ENCODE measurements at places on chromosomes 16 and 17.

- no peak for DNase-seq
These were observed 11.1 kb downstream of the CPD start for GRCh38 chr17:30389756-30390300.

GRCh38 chr17:39705786-39706348 lies 6.0 kb downstream of the ERBB2 start:
- DNase-seq = no peak

- DNase-seq = peak; percentile 92
These were observed 18.5 kb downstream of the RAP1GAP2 start for GRCh38 chr17:2814481-2815341.

DNA sequence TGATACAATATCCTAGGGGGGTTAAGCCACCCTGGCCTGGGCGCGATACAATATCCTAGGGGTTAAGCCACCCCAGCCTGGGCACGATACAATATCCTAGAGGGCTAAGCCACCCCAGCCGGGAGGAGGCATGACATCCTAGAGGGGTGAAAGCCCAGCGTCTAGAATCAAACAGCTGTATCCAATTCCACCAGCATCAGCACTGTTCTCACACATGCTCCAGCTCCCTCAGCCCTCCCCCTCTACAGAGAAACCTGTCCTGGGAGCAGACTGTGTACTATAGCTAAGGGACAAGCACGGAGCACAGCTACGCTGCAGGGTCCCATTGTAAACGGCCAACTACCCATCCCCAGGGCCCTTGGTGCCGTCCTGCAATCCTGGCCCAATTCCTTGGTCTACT lies 6.2 kb downstream of the GINS2 start:
- no peak for DNase-seq

Data from GM12865 (cell line).